ENCODE measurements at places on chromosomes 4 and X.

DNA sequence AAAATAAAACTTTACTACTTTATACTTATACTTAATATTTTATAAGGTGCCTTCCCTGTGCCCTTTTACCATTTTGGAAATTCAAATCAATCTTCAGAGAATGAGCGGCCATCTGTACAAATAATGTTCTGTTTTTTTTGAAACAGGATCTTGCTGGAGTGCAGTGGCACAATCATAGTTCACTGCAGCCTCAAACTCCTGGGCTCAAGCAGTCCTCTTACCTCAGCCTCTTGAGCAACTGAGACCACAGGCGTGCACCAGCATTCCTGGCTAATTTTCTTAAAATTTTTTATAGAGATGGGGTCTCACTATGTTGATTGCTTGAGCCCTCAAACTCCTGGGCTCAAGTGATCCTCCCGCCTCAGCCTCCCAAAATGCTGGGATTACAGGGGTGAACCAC lies 53.5 kb downstream of the FAM114A1 start:
- DNase-seq: no peak

DNA sequence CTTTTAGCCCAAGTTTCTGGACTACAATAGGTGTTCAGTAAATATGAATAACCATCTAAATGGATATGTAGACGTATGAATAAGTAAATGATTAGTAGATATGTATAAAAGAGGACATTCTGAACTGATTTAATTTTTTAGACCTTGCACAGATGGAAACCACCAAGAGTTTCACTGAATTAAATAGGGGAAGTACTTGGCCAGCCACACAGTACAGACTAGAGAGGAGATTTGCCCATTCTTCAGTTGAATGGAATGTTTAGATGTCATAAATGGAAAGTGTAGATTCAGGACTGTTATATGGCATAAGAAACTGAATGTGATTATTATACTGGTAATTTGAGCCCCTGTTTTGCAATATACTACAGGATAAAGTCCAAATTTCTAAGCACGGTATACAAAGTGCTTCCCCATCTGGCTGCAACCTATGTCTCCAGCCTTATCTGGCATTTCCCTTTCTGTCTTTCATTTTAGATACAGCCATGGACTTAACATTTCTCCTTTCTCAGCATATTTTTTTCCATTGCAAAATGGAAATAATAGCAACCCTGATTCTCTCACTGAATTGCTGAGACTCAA lies 137.8 kb upstream of the HS3ST1 start:
- DNase-seq: no peak

GRCh38 chr4:8547108-8547911 lies 32.9 kb upstream of the GPR78 start:
- peak; percentile 68 for DNase-seq

DNA sequence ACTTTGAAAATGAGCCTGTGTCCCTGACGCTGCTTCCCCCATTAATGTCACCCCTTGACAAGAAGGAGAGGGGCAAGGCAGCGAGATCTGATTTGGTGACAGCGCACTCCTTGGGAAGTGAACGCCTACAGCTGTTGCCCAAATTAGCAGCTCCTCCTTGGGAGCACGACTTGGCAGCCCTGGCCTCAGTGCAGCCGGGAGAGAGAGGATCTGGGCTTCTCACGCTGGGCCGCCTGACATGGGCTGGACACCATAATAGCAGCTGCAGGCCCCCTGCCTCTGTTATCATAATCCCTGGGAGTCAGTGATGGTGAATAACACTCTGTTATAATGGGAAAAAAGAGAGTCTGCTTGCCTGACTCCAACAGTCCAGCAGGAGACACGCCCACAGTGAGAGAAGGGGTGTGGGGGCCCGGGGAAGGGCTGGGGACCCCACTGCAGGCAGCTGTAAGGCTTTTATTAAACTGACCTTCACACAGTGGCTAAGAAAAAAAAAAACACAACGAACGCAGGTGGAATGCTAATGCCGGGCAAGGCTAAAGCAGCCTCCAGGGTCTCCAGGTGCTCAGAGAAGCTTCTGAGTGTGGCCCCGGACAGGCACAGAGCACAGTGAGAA lies 73.3 kb downstream of the PSAPL1 start:
- DNase-seq: no peak

GRCh38 chr4:37805091-37805490 lies 21.4 kb upstream of the PGM2 start:
- no peak for DNase-seq

DNA sequence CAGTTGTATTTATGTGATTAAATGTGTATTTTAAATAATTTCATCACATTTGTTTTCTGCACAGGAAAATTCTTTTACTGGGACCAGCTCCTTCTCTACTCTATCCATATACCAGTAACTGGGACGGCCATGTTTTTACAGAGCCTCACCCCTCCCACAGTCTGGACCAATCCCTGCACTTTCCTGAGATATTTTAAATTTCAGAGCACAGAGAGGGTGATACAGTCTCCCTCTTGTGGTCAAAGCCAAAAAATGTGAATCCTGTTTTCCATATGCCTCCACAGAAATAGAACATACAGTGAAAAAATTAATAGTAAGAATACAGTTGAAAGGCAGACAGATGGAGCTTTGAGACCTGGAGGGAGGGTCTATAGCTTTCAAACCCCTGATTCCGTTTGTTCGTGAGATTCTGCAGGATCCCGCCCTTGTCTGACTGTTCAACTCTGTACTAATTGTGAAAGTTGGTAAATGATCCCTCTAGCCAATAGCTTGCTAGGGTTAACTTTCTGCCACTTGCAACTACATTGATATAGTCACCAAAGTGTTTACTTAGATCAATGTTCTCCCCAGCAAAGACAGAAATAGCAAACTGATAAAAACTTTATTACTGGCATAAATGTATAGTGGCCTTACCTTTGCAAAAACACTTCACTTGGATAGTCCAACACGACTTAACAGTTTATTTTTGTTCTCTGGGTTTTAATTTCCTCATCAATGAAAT lies 172.2 kb downstream of the PPARGC1A start:
- DNase-seq: peak; percentile 18

GRCh38 chr4:174408841-174409552 lies 113.3 kb downstream of the HPGD start:
- DNase-seq: no peak

GRCh38 chrX:74779175-74779574 lies 146.1 kb downstream of the NEXMIF start:
- no peak for DNase-seq

GRCh38 chrX:18448416-18448815 lies 23.0 kb downstream of the CDKL5 start:
- DNase-seq: peak; percentile 21
